ENCODE measurements at places on chromosomes 7 and 10.

DNA sequence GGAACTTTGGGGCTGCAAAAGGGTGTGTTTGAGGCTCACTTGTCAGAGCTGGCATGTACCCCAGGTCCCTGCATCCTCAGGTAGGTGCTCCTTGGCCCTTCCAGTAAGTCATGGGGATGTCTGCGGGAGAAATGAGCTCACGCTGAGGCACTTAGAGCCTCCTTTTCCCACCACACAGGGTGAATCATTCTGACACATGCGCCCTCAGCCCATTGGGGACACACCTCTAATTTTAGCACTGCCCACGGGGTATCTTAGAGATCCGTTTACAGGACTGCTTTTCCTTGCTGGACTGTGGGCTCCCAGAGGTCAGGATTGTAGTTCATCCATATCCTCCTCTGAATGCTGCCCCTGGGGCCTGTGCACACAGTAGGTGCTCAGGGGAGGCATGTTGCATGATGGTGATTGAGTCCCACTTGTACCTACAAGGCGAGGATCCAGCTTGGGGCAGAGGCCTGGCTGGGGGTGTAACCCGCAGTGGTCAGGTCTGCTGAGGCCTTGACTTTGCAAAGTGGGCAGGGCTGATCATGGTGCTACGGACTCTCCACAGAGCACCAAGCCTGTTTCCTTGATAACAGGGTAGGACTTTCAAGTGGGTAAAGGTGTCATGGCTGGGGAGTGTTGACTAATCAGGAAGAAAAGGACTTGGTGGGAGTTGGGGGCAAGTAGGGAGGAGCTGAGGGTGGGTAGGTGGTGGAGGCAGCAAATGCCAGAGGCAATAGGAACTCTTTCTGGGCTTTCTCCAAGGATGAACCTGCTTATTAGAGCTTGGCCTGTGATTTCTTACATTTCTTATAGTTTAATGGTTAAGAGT is 5.8 kb downstream of the TSPAN15 start:
- no peak for DNase-seq

DNA sequence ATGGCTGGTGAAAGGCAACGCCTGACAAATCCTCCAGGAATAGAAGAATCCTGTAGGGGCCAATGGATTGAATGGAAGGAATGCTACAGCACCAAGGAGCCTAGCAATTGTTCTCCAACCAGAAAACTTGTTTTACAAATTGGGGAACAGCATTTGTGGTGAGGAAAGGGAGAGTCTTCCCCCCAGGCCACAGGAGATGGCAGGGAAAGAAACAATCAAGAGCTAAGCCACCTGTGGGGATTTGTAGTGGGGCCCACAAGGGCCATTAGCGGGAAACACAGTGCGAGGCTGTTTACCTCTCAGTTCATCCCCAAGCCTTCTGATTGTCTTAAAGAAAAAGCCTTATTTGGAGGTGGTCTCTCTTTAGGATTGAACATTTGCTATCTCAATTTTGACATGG is 48.5 kb upstream of the KCNMA1 start:
- DNase-seq = no peak

DNA sequence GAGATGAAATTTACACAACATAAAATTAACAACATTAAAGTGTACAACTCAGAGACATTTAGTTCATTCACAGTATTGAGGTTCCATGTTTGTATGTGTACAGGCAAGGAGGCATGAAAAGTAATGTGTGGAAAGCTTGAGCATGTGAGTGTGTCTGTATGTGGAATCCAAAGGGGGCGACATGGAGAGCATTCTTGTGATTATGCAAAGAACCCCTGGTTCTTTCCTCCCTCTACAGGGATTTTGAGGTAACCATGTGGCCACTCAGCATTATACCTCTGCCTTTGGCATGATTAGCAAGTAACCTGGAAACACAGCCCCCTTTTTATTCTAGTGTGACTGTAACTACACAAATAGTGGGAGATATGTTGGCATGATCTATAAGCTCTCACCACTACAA is 21.0 kb downstream of the OR2F1 start:
- DNase-seq = no peak

- DNase-seq = no peak
These were observed 1.0 kb downstream of the YKT6 start for GRCh38 chr7:44201813-44202212.

- no peak for DNase-seq
These were observed 19.0 kb downstream of the NUDCD3 start for GRCh38 chr7:44471436-44471835.

DNA sequence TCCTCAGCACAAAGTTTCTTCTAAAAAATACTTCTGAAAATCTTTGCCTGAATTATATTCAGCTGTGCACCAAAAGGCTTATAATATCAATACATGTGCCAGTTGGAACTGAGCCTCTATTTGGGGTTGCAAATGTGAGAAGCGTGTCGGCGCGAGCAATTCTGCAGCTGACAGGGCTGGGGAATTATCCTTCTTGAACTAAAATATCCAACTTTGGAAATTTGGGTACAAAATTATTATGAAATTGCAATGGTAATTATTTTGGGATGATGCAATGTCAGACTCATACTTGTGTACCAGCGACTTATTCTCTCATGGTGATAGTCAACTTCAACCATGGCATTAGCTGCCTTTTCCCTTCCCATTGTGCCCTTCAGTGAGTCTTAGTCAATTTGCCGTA is 507.0 kb upstream of the KLF6 start:
- no peak for DNase-seq

DNA sequence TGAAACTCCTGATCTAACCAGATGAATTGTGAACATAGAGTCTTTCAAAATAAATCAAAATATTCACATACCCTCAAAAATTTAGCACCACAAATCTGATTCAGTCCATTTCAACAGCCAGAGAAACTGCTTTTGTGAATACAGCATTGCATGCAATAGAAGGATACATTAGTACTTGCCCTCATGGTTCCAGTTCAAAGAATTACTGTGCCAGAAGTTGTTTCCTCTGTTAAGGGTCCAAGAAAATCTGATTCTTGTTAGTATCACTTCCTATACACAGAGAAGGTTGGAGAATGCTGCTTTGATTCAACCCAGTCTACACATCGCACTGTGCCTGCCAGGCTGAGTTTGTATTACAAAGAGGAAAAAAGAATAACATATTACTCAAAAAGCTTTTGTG is 115.6 kb downstream of the TFEC start:
- DNase-seq = no peak

GRCh38 chr10:18681366-18681765 is 22.1 kb downstream of the ARL5B start:
- no peak for DNase-seq

- DNase-seq = no peak
These were observed 427.1 kb downstream of the TFEC start for GRCh38 chr7:115603416-115603815.
